ENCODE measurements at places on chromosomes 3 and 15.

DNA sequence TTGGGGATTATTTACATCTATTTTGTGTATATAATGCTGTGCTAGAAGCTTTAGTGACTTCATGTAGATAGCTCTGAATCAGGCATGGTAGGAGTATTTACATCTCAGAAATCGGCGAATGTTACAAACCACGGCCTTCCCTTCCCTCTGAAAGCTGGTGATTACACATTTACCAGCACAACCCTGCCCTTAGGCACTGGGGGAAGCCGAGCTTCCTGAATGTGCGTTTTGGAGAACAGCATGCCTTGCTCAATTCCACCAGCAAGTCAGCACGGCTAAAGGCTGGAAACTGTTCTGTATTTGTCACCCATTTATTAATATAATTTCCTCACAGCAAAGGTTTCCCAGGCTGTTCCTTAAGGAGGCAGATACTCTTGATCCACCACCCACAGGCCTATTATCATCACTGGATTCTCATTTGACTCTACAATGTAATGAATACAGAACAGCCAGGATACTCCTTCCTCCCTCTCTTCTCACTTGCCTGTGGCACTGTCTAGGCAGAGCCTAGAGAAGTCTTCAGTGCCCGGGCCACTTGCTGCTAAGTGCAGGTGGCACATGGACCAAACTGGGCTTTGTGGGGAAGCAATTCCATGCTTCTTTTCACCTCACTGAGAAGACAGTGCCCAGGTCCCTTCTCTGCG lies 55.2 kb upstream of the CACNA2D3 start:
- no peak for DNase-seq

DNA sequence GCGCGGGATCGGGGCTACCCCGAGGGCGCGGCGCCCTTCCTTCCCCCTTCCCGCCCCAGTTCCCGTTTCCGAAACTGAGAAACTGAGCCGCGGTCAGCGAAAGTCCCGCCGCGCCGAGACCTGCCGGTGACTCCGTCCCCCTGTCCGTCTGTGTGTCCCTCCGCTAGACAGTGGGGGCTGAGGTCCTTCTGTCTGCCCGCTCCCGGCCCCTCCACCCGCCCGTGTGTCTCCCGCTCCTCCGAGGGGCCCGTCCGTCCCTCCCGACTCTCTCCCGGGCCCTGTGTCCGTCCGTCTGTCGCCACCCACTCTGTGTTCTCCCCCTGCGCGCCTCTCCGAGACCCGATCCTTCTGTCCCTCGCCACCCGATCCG lies 426 bp downstream of the PRKCD start:
- no peak for DNase-seq

DNA sequence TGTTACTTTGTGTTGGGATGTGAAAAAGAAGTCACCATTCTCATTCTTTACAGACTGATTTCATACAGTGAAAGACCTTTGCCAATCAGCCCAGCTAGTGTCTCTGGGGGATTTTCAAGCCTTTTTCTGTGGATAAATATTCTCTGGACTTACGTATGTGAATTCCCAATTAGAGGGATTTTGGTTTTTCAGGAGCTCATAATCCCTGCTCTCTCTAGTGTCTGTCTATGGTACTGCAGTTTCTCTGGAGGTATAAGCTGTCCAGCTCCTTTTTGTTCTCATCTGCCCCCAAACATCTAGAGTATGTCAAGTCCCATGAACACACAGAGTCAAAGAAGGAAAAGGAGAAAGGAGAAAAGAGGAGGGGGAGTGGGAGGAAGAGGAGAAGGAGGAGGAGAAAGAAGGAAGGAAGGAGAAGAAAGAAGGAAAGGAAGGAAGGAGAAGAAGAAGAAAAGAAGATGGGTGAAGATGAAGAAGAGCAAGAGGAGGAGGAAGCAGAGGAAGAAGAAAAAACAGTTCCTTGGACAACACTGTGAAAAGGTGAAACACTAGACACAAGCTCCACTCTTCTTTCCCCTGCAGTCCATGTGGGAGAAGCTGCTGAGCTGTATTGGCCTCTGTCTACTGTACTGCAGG lies 218.6 kb downstream of the GREM1 start:
- DNase-seq, result no peak

DNA sequence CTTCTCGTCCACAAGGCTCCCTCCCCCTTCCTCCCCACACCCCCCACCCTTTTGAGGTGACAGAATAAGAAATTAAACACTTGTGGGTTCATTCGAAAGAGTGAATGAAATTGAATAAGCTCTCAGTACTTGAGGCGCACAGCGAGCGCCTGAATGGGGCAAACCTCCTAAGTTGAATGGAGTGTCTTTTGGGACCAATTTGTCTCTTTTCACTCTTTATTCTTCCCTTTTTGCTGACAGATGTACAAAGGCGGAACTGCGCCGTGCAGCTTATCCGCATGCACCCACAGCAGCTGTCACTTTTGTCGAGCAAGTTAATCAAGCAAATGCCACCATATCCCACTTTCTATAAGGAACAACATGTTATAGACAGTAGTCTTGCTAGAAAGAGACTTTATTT lies 47.9 kb upstream of the FEZF2 start:
- DNase-seq, result no peak

- peak; percentile 54 for DNase-seq
Observed at GRCh38 chr3:16329036-16329825, 64.2 kb downstream of the OXNAD1 start.

DNA sequence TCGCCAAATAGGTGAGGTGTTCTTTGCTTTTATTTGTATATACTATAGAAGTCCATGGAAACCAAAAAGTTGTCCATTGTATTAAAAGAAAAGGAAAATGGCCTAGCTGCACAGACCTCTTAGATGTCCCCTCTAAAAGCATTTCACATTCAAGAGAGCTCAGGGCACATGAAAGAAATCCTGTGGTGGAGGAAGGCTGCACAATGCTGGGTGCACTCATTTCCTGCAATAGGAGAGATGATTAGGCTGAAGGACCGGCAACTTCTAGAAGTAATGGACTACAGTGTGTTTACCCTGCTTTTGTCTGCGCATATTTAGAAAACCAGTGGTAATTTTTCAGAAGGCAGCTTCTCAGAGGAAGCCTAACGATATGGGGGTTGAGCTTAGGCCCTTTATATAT lies 25.4 kb downstream of the PPM1L start:
- no peak for DNase-seq

GRCh38 chr15:49628379-49628778 lies 7.5 kb downstream of the DTWD1 start:
- DNase-seq, result no peak

GRCh38 chr3:15314276-15314675 lies 18.1 kb downstream of the SH3BP5 start:
- no peak for DNase-seq

DNA sequence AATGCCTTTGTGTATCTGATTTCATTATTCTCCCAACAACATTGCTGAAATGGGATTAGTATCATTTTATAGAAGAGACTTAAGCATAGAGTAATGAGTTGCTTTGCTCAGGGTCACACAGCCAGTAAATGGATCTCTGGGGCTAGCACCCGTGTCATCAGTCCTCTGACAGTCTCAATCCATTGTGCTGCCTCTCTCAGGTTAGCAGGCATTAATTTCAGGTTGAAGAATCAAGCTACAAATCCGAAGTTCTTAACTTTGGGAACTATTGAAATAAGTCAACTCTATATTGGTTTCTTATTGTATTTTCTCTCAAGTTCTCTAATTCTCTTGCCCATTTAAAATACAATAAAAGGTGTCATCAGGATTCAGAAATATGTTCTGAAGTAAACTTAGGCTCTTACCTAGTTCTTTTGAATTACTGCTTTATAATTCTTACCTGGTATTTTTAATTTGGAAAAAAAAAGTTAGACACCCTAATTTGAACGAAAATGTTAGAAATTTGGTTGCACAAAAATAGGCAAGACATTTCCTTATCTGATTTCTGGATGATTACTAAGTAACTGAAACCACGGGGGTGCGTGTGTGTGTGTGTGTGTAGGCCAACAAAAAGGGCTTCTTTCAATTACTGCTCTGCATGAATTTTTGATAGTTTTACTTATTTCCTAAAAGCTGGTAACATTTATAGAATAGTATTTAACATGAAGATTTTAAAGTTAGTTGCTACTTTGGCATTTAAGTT lies 189.8 kb downstream of the MBNL1 start:
- no peak for DNase-seq

DNA sequence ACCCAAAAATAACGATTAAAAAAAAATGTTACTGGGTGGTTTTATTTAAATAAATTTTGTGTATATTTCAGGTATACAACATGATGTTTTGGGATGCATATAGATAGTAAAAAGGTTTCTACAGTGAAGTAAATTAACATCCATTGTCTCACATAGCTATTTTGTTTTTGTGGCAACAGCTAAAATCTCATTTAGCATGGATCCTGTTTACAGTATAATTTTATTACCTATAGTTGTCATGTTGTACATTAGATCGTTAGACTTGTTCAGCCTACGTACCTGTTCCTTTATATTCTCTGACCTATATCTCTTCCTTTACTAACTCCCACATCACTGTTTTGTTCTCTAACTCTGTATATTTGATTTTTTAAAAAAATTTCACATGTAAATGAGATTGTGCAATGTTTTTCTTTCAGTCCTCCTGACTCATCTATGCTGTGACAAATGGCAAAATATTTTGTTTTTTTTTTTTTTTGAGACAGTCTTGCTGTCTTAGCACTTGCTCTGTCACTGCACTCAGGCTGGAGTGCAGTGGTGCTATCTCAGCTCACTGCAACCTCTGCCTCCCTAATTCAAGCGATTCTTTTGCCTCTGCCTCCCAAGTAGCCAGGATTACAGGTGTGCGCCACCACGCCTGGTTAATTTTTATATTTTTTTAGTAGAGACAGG lies 45.6 kb downstream of the OIP5 start:
- no peak for DNase-seq

GRCh38 chr15:58179206-58179605 lies 41.0 kb downstream of the AQP9 start:
- DNase-seq, result no peak

DNA sequence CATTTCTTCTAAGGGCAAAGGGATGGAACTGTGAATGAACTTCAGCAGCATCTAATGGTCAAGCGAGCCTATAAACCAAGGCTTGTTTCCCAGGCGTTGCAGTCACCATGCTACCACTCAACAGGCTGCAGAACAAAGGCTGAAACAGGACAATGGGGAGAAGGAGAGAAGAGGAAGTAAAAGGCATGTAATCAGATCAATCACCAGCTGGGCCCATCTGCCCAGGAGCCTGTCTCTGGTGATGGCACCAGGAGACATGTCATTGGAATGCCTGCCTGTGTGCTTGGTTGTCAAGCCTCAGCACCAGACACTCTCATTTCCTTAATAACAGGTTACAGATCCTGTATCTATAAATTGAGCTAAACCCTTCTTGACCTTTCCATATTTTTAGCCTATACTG lies 81.7 kb upstream of the UMPS start:
- DNase-seq, result peak; percentile 29

DNA sequence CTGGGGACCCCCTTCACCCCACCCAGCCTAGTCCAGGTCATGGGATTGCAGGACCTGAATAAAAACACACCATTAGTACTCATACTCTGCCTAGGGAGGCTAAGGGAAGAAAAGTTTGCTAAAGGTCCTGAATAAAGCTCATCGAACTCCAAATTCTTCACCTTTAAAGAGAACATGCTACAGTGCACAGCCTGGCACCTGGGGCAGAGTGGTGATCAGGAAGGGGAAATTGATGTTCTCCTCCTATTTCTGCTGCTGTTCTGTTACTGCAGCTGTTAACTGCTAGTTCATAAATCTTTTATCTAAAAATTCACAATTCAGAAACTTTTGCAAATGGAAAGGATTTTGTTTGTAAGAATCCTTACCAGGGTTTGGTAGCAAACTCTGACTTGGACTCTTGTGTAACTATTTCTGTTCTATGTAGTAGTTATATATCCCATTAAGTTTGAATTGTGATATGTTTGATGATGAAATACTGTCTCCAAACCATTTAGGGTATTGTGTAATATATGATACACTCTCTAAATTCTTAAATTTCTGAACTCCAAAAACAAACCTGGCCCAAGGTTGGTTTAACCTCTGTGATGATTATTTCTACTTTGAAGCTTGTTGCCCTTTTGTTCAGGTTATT lies 27.9 kb downstream of the MCTP2 start:
- no peak for DNase-seq

GRCh38 chr3:77913524-77914174 lies 873.8 kb downstream of the ROBO2 start:
- DNase-seq, result no peak

DNA sequence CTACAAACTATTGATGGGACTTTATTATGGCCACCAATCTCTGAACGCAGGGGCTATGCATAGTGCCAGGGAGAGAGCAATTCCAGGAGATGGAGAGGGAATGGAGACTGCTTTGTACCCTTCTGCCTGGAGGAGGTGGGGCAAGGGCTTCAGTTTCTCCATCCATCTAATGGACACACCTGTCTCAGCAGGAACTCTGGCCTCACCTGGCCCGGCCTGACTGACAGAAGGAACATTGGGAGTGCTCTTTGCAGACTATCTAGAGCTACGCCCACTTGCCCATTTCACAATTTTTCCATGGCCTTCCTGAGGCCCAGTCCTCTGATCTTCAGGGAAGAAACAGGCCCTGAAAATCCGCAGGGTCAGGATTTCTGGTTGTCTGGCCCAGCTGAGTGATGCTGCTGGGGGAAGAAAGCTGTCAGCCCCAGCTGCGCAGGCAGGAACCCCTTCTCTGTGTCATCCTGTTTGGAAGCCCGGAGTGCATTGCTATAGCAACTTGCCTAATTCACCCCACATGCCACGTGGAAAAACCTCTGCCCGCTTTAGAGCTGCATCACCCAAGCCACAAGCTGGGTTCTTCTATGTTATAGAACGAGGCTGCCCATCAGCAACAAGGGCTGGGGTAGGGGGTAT lies 6.4 kb downstream of the ITGA11 start:
- DNase-seq, result no peak
